ENCODE measurements at places on chromosomes 7 and 10.

- DNase-seq, result no peak
These were observed 71.3 kb downstream of the LANCL2 start for GRCh38 chr7:55436457-55436856.

- DNase-seq, result no peak
These were observed 88.3 kb downstream of the C10orf105 start for GRCh38 chr10:71631007-71631861.

- no peak for DNase-seq
These were observed 65.0 kb upstream of the ZNF746 start for GRCh38 chr7:149562602-149563001.

GRCh38 chr10:75108684-75109458 is 2.6 kb upstream of the SAMD8 start:
- DNase-seq, result peak; percentile 8

DNA sequence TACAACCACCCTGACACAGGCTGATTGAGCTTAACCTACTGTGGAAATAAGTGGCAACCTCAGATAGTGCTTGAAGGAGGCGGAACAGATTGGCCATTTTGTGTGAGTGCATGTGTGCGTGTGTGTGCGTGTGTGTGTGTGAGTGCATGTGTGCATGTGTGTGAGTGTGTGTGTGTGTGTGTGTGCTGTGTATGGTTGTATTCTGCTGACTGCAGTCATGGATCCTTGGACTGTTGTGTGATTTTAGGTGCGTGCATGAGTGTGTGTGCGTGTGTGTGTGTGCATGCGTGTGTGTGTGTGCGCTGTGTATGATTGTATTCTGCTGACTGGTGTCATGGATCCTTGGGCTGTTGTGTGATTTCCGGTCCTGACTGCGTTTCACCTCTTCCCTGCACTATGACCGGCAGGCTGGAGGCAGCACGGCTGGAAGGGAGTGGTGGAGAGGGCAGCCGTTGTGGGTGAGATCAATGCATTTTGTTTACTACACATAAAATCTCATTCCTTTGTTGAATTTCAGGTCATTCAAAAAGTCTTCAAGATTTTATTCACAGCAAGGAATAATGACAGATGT is 6.3 kb downstream of the IQCE start:
- no peak for DNase-seq

- no peak for DNase-seq
These were observed 95.0 kb downstream of the DYNC1I1 start for GRCh38 chr7:95867309-95867708.

- no peak for DNase-seq
These were observed 382.0 kb upstream of the ADARB2 start for GRCh38 chr10:2119316-2119715.

- DNase-seq, result no peak
These were observed 141.8 kb downstream of the DIP2C start for GRCh38 chr10:547591-548081.

DNA sequence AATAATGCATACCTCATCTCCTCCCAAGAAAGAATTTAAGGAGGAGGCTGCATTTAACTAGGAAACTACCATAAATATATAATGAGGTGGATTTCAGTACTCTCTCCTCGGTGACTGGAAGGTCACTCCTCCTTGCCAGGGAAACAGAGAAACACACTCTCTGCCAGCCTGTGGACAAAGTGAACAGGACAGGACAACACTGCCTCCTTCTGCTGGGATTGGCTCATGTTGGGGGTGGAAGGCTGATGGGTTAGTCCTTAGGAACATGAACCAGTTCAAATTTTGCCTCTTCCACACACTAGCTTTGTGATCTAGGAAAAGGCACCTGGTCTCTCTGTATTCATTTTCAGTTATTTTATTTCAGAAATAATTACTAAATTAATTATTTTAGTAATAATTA is 50.6 kb upstream of the STEAP4 start:
- no peak for DNase-seq

DNA sequence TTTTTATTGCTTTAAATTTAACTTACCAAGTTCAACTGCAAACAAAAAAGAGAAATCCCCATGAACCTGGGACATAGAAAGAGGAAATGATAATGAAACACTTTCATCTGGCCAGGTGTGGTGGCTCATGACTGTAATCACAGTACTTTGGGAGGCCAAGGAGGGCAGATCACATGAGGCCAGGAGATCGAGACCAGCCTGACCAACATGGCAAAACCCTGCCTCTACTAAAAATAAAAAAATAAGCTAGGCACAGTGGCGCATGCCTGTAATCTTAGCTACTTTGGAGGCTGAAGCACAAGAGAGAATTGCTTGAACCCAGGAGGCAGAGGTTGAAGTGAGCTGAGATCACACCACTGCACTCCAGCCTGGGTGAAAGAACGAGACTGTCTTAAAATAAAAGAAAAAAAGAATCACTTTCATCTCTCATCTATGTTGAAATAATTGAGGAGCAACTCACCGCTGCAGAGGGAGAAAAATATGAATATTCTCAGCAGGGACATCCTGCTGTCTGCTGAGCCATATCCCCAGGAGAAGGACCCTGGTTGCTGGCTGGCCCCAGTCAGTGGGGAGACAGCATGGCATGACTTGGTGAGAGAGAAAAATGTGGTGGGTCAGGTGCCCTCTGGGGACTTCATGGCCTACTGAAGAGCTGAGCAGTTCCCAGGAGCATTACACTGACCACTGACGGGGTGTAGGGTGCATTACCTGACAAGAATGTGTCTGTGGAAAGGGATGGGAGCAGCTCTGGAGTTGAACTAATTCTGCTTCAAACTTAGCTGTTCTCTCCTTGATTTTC is 22.8 kb upstream of the TARP start:
- DNase-seq, result no peak

DNA sequence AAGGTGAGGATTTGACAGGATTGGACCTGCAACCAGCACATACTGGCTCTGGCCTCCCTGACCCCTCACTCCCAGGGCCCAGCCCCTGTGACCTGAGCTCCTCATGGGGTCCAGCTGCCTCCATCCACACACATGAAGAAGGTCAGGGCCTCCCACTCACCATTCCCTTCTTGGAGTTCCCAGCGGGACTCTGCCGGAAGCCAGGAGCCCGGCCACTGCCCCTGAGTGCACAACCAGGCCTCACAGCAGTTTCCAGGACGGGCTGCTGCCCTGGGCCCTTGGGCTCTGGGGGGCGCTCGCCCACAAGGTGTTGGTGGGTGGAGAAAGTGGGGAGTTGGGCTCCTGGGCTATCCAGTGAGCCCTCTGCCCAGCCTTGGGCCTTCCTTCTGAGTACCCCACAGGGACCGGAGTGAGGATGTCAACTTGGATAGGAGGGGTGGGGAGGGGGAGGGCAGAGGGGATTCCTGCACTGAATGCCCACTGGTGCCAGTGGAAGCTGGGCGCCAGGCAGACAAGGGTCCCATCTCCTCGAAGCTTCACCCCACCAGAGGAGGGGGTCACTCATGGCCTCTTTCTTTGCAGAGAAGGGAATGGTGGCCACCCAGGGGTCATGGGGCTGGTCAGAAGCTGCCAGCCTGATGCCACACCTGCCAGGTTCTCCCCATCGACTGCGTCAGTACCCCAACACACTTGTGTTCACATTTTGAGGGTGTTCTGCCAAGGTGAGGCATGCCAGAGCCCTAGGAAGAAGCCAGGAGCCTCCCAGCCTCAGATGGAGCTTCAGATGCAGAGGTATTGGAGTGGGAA is 115.3 kb downstream of the PTPN20 start:
- no peak for DNase-seq

DNA sequence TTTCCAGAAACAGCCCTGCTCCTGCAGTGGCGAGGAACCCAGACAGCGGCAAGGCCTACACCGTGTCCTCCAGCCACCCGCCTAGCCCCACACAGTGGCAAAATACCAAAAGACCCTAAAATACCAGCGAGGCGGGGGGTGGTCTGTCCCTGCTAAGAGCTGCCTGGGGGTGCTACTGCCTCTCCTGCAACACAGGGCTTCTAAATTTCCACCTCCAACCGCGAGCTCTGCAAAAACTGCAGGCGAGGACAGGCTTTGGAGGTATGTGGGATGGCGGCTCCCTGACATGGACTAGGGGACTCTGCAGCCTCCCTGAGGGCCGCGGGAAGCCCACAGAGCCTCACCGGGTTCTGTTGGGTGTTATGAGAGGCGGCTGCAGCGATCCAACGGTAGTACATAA is 122.3 kb downstream of the WDR37 start:
- no peak for DNase-seq

GRCh38 chr7:45873355-45873754 is 473 bp upstream of the CCDC201 start:
- DNase-seq, result no peak

DNA sequence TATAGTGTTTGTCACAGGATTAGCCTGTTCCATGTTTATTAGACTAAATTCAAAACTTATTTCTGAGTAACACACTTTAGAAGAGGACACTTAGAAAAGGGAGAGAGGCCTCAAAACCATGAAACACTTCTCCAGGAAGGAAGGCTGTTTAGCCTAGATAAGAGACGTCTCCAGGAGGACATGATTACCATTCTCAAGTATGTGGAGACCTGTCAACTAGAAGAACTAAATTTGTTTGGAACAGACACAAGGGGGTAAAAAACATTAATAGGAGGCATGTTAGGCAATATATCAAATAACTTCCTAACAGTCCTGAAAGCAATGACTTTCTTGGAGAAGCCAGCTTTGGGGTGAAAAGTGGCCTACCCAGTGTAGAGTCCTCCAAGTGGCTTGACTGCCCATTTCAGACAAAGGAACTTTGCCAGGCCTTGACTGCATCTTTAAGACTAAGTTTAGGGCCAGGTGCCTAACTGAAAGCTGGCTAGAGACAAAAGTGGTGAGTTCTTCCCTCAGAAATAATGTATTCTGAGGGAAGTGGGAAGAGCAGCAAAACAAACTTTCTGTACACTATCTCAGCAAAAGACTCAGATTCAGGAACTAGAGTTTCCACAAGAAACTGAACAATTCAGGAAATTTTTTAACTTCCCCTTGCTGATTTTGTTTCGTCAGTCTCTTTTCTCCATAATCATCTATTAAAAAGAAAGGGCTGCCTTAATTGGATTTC is 11.8 kb downstream of the NCOA4 start:
- DNase-seq, result no peak

DNA sequence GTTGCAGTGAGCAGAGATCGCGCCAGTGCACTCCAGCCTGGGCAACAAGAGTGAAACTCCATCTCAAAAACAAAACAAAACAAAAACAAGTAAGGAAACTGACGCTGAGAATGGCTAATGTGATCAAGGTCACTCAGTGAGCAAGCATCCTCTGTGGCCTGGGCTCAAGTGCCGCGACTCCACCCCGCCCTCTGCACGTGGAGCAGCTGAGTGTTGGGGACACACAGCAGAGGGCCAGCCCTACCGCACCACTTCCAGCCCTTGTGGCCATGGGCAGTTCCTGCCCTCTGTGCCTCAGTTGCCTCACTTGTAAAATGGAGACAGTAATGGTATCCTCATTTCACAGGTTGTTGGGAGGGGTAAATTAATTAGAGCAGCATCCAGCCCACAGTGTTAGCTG is 21.0 kb upstream of the OPALIN start:
- no peak for DNase-seq

DNA sequence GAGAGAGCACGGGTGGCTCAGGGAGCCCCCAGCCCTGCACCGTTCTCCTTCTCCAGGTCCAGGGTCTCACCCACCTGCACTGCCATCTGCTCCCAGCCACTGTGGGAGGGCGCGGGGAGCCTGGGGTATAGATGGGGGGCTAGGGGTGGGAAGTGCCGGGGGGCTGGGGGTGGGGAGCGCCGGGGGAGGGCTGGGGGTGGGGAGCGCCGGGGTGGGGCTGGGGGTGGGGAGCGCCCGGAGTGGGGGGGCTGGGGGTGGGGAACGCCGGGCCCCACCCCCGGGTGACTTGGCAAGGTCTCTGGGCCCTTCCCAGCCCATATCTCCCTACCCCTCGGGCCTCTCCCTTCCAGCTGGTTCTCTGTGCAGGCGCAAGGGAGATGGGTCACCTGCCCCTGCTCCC is at the start of gene GRIFIN:
TSS of gene GRIFIN (minus strand) at position 101 of the 400 bp plus-strand sequence. CDS start at position 86, 15 bp downstream.
- DNase-seq, result no peak

GRCh38 chr10:125316436-125316835 is 156.1 kb upstream of the CTBP2 start:
- no peak for DNase-seq

GRCh38 chr7:43124388-43124787 is 11.9 kb downstream of the HECW1 start:
- no peak for DNase-seq

DNA sequence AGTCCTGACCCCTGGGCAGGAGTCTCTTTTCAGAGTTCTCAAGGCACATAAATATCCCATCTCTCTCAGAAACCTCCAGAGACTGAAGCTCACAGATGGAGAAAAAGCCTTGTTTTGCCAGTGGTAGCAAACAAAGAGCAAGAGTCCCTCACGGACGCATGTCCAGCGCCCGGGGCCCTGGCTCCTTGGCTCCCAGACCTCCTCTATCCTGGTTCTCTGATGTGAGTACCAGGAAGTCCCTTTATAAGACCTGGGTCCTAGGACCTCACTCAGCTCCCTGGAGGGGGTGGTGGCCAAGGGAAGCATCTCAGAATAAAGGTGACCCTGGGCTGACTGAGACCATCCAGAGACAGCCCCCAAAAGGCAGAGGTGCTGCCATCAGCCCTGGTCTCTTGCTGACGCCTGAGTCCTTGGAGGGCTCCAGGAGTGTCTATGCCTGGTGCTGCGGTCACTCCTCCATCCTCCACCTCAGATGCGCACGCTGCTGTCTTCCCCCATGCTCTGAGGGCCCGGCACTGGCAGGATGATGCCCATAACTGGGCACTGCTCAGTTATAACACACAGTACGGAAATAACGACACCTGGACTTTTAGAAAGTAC is 221.5 kb downstream of the TNS3 start:
- no peak for DNase-seq

- no peak for DNase-seq
These were observed 60.3 kb downstream of the ATAD1 start for GRCh38 chr10:87757685-87758084.

DNA sequence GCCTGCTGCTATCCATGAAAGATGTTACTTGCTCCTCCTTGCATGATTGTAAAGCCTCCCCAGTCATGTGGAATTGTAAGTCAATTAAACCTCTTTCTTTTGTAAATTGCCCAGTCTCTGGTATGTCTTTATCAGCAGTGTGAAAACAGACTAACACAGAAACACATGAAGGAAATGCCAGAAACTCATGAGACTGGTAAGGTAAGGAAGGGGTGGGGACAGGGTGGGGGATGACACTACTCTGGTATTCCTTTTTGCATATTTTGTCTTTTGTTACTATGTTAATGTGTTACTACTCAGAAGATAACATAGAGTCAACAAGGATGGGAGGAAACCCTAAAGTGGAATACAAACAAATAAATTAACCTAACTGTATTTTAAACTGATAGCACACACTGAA is 69.8 kb upstream of the DRGX start:
- no peak for DNase-seq

- DNase-seq, result no peak
These were observed 186.5 kb upstream of the ADO start for GRCh38 chr10:62618054-62618453.

GRCh38 chr10:13984647-13985155 is 346.0 kb downstream of the FRMD4A start:
- no peak for DNase-seq

DNA sequence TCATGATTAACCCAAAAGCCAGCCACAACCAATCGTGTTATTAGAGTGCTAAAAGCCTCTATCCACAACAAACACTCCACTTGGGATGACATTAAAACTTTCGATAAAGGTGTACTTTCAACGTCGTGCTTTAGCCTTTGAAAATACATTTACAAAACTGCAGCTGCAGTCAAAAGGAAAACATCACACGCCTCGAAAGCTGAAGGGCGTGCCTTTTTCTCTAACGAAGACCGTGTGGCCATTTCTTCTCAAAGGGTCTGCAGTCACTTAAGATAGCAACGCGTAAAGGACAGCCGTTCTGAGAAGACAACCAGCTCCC is 1.1 kb downstream of the ARHGAP12 start:
- DNase-seq, result peak; percentile 18

- DNase-seq, result no peak
These were observed 202.0 kb upstream of the COBL start for GRCh38 chr7:51518646-51519045.

- DNase-seq, result peak; percentile 51
These were observed 3.9 kb upstream of the FAS start for GRCh38 chr10:88986549-88987242.

Data from CD4-positive, alpha-beta T cell treated with Interleukin-1 beta for 1 hour (primary cell).